BE2C (cell line): ENCODE measurements at places on chromosomes 16 and 17.
A peak's percentile ranks its signal among the peaks of the same experiment; 100 is the strongest.

GRCh38 chr16:49484451-49484849, 110.8 kb downstream of the C16orf78 start:
- DNase-seq = peak; percentile 82

DNA sequence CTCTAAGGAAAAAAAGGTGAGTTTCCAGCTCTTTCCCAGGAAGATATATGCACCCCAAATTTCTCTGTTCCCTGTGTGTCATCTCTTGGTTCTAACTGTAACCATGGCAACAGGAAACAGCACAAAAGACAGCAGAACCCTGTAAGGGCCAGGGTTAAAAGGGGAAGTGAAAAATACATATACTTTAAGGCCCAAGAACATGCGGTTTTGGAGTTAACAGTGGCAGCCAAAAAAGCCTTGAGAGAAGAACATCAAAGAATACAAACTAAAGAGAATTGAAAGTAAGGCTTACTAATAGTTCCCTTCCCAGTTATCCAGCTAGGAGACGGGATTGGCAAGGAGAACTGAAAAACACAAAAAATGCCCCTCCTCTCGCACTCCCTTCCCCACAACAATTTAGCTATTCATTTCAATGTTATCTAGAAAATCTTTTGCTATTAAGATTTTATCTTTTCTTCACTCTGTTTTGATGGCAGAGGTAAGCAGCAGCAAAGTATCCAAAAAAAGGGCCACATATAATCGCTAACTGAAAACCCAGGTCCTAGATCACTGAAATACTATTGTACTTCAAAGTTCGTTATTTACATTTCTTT, 1.5 kb downstream of the SPOP start:
- DNase-seq = no peak

GRCh38 chr17:3040882-3041281, 22.5 kb downstream of the OR1D5 start:
- no peak for DNase-seq

DNA sequence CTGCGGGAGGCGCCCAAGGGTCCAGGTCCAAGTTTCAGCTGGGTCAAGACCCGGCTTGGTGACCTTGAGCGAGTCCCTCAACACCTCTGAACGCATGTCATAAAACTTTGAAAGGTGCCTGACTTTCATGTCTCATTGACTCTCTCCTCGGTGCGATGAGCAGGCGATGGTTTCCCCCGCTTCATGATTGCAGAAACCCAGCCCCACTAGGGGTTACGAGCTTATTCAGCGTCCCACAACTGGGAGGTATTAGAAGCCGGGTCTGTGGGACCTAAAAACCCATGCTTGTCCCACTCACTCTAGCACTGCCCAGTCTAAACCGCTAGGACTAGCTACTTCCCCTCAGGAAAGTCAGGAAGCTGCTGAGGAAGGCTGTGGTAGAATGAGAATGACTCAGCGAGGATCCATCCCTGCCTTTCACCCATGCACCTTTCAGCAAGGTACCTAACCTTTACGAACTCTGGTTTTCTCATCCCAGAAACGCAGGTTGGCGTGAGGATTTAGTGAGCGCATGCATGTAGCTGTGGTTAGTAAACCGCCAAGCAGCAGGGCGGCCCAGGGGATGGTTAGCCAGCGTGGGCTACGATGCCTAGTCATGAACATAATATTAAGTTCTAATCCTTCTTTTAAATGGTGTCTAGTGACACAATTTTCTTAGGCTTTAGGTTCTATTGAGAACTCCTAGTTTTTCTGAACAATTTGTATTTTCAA, 26.2 kb upstream of the RFFL start:
- peak; percentile 22 for DNase-seq

DNA sequence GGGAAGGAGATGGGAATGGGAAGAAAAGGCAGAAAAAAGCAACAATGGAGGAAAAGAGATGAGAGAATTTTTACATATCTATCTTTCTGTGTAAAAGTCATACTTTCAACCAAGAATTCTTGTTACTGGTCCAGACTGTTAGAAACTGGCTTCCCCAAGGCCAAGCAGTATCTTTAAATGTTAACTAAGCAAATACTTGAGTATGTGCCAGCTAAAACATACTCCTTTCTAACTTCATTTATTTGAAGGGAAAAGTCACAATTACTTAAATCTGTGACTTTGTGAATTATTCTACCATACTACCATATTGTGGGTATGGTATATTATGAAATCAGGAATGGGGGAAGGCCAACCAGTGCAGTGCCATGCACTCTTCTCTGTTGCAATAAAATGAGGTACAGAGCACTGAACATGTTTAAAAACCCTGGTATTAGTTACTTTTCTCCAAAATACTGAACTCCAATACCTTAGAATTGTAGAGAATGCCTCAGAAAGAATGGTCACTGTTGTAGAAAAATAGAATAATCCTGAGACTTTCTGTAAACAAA, 92.3 kb upstream of the C17orf78 start:
- no peak for DNase-seq

- DNase-seq = no peak
Observed at GRCh38 chr16:87765473-87765775, 362 bp downstream of the KLHDC4 start.

DNA sequence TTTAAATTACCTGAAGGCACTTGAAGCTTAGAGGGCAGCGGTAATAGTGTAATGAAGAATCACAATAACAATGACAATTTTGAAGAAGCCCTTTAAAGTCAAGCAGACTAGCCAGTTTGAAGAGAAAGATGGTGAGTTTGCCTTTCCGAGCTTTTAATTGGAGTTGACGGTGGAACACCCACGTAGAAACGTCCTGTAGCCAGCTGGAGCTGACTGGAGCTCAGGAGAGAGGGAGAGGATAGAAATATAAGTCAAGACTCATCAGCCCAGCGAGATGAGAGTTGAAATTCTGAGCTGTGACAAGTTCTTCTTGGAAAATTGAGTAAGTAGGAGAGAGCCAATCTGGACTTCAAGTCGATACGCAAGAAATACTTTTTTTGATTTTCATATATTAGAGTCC, 91.7 kb upstream of the CACNG3 start:
- DNase-seq = no peak

DNA sequence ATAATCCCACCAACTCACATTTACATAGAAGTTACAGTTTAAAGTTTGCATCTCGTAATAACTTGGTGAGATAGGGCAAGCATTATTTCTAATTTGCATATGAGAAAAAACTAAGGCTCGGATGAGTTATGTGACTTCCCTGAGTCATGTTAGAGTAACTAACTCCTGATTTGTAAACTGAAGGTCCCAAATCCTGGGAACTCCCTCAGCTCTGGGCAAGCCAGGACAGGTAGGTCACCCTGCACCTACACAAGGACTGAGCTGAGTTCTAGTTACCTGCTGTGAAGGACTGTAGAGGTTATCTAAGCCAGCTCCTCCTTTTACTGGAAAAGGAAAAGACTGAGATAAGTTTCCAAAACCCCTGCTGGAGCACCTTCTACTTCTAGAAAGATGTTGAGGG, 92.1 kb upstream of the HLF start:
- no peak for DNase-seq

DNA sequence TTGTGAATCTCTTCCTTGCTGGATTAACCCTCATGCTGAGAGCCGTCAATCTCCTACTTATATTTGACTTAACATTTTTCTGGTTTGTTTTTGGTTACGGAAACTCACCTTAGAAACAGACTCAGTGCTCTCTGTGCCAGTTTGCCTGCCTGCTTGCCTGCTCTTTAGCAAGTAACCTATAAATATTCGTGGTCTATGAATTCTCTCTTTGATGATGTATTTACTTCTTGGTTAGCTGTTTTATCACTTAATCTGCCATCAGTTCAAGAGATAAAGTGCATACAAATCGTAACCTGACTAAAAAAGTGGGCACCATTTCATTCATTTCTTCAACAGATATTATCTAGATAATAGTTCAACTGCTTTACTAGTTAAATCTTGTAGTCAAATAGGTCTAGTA, 26.7 kb downstream of the CYB5B start:
- DNase-seq = no peak

- DNase-seq = no peak
Observed at GRCh38 chr17:76139801-76140660, 1.0 kb downstream of the FOXJ1 start.

DNA sequence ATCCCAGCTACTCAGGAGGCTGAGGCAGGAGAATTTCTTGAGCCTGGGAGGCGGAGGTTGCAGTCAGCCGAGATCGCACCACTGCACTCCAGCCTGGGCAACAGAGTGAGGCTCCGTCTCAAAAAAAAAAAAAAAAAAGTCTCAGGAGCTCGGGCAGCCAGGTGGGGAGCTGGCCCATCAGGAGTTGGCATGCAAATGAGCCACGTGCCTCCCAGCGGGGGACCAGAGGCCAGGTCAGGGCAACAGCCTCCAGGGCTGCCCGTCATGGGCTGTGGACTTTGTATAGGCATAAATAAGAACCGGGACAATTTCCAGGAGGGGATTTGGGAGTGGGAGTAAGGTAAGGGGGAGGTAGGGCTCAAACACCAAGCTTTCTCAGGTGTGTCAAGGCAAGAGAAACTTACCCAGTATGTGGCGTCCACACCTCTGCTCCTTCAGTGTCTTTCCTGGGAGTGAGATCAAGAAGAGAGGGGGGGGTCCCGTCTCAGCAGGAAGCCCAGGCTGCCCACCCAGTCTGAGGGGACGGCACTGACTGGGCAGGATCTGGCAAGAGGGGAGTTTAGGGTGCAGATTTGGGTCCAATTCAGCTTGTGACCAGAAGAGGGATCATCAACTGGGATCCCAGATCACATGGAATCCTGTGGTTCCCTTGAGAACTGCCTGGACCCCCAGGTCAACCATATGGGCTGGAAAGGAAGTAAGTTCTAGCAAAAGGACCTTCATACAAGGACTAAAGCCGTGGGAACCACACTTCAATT, 22.3 kb upstream of the G6PC1 start:
- no peak for DNase-seq

DNA sequence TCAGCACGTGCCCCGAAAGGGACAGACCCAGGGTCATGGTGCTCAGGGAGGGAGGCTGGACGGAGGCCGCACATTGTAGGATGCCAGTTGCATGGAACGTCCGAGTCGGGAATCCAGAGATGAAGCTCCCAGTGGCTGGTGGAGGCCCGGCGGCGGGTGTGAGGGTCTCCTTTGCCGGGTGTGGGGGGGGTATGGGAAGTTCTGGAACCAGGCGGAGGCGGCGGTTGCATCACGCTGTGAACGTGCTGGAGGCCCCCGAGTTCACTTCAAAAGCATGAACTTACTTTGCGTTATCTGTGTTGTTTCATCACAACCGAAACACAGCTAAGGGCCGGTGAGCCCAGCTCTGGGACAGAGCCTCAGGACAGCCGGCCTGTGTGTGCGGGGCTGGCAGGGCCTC, 73.4 kb upstream of the GNG13 start:
- no peak for DNase-seq

GRCh38 chr17:57478478-57479250, 222.3 kb downstream of the MSI2 start:
- peak; percentile 73 for DNase-seq

DNA sequence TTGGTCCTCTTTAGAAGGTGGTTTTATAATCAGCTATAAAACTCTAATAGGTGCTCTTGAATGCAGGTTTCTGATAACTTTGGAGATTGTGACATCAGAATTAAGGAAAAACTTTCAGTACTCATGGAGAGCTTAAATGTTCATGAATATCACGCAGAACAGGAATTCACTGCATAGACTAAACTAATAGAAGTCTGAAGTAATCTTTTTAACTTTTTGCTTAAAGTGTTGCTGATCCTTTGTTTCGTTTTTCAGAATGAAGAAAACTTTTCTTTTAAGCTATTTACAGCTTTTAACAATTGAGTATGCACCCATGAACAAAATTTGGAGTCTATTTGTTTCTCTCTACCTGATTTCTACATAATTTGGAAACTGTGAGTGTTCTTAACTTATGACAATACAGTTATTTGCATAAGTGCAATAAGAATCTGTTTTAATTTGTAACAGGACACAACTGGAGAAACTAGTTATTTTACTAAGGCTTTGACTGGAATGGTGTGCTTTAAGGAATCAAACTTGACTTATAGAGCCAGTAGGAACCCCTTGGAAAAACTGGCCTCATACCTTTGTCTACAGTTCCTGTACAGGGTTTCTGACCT, 17.0 kb upstream of the TRIM25 start:
- DNase-seq = no peak

- DNase-seq = peak; percentile 34
Observed at GRCh38 chr17:82752371-82753200, 721 bp downstream of the TBCD start.

GRCh38 chr17:51257150-51258081, 2.4 kb downstream of the MBTD1 start:
- DNase-seq = no peak

DNA sequence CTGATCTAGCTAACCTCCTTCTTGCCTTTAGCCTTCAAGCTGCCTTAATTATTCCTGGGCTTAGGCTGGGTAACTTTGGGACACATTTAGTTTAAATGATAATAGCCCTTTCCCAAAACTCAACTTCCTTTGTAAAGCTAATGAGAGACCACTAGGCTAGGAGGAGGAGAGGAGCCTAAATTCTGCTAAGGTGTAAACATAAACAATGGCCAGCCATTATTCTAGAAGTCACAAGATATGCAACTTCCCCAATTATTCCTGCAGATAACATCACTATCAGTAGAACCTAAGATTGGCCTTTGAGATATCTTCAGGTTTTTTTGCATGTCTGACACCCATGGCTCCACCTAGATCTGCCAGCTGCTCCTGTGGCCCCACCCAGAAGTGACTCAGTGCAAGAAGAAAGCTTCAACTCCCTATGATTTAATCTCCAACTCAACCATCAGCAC, 131.2 kb upstream of the FAM20A start:
- DNase-seq = no peak

DNA sequence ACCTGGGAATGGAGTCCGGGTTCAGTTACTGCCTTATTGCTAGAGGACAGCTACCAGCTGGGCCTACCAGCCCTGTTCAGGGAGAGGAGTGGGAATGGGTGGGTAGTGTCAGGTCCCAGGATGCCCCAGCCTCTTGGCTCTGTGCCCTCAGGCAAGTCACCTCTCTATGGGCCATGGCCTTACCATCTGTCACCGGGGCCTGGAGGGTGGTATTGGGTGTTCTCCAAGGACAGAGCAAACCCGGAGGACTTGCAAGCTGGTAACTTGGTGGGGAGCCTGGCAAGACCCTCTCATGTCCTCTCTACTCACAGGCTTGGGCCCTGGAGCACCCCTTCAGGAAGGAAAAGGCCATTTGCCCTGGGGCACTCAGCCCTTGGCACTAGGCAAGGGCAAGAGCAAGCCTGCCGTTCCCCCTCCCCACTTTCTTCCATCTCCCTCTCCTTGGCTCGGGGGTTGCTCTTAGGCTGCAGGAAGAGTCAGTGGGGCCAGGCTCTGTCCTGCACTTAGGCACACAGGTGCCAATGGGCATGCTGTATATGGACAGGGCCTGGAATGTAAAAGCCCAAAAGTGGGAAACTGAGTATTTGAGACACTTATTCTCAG, 170.0 kb upstream of the ZNF267 start:
- DNase-seq = no peak

DNA sequence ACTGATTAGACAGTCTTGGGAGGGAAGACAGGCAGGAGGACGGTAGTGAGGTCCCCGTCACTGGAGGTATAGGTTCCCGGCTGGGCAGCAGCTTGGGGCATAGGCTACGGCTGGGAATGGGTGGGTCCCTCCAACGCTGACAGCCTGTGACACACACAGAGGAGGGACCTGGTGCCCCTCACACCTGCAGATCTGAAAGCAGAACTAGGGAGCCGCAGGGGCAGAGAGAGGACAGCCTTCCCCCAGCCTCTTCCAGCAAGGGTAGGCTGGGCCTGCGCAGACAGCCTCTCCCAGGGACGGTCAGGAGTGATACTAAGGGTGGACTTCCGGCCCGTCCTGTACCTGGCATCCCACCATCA, 2.0 kb downstream of the P2RX1 start:
- no peak for DNase-seq
